ENCODE measurements at places on chromosomes 4 and X.

- peak; percentile 23 for DNase-seq
Observed at GRCh38 chrX:144586756-144587155, 660.5 kb upstream of the SPANXN1 start.

GRCh38 chr4:32564626-32565025 is 1844.5 kb downstream of the PCDH7 start:
- no peak for DNase-seq

DNA sequence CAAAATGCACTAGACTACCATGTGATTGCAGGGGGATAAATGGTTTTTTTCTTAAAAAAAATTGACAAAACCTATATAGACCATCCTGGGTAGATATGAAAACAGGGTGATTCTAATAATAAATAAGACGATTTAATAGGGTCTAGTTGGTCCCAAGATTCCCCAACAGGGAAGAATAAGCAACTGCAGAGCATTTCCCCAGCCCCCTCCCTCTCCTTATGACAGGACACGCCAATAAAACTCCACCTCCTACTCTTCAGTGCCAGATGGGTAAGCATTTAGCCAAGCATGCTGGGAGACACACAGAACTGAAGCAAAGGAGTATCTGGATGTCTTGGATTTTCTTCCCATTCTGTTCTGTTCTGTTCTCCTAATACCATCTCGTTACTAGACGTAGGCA is at the start of gene BRS3:
BRS3 (plus strand) TSS at position 301 of the 400 bp plus-strand sequence. CDS start 168 bp downstream, outside the sequence.
- no peak for DNase-seq

- DNase-seq, result no peak
Observed at GRCh38 chr4:162874748-162875147, 291.9 kb downstream of the NAF1 start.

DNA sequence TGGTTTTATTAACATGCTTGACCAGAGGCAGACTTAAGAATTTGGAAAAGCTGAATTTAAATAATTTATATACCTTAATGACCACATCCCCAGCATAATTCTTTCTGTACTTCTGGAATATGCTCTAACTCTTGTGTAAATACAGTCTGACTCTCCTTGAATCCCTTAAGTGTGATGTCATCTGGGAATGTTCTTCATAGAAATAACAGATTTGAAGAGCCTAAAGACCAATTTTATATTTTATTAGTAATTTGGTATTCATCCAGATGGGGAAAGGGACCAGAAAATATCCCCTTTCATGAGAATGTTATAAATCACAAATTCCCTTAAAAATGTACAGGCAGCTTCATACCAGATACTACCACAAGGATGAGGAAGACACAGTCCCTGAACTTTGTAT is 58.3 kb downstream of the KCNIP4 start:
- no peak for DNase-seq

DNA sequence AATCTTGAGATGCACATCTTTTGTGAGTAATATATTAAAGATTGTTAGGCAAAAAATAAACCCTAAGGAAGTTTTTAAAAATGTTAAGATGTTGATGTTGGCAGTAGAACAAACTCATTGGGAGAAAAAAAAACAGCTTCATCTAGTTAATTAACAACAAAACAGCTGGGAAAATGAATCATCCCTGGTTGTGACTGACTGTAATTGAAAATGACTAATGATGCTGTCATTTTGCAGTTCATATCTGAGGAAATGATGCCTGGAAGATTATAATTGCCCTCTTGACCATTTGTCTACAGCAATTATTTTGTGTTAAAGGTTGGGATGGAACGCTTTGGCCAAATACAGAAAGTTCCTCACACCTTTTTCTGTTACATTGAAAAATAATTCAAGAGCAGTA is 760.4 kb upstream of the FTHL17 start:
- DNase-seq, result no peak

DNA sequence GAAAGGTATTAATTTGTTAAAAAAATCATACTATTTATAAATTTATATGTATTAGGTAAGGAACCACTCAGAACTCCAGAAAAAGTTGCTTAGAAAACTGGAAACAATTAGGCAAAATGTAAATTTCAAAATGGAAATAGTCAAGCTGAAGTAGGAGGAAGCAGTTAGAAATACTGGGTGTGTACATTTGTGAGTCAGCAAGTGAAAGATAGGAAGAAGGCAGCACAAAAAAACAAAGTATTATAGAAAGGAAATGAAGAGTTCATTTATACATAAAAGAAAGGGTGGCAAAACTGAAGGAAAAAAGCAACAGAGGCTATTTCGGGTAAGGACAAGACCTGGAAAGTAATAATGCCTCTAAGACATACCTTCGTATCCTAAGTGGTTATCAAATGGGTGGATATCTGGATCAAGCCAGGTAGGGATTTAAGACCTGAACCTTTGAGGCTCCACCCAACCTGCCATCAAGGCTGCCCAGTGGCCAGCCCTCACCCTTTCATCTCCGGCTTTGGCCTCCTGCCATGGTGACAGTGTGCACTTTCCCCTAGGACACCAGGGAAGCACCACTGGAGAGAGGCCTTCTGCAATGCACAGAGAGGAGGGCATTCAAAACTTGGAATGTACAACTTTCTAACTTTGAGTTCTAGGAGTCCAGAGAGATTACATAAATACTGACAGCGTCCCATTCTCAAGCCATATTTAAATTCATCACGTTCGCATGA is at the start of gene LRRC66:
LRRC66 (minus strand) TSS at position 428 of the 722 bp plus-strand sequence. CDS start 2,750 bp downstream, outside the sequence.
- DNase-seq, result no peak

DNA sequence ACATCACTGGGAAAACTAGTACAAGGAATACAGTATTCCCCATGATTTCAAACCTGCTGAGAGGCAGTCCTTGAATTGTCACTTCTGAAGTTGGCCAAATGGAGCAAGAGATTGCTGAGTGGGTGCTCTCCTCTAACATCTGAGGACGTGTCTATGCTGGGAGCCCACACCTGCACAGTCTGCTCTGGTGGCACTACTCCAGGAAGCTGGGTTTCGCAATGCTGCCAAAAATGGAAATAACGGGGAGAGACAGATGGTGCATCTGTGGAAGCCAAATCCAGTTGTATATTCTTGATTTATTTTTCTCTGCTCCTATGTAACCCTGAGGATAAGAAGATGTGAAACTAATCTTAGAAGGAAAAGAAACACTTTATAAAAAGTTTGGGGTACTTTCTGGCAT is 240.1 kb upstream of the CTSO start:
- DNase-seq, result no peak

GRCh38 chr4:146229406-146229805 is 15.1 kb downstream of the REELD1 start:
- no peak for DNase-seq

DNA sequence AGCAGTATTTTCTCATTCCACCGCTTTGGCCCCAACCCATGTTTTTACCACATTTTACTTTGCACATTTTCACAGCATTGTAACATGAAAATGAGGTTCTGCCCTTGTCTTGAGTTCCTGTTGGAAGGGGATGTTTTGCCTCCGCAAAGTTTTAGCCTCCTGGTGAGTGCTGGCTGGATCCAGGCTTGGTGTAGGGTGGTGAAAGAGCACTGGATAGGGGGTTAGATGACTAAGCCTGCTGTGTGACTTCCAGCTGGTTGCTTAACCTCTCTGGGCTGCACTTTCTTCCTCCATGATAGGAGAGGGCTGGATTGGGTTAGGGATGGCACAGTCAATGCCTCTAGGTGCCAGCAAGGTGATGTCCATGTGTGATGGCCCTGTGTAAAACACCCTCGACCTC is 28.9 kb downstream of the CYTL1 start:
- DNase-seq, result peak; percentile 86

- no peak for DNase-seq
Observed at GRCh38 chrX:19291086-19291485, 52.6 kb upstream of the PDHA1 start.

DNA sequence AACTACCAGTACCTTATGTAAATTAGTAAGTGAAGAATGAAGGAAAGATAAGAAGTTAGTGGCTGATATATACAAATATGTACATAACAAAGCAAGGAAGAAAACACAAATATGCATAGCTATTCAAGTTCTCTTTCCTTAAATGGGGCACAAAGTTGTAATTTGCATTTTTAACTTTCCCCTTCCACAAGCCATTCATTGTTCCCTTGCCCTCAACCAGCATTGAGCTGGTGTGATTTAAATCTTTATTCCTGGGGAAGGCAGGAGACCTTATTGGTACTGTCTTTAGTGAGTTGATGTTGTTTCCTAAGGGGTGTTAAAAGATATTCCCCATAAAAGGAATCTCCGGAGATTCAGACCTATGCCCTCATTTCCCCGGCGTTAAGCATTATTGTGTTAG is 735.3 kb downstream of the PCDH18 start:
- DNase-seq, result no peak

DNA sequence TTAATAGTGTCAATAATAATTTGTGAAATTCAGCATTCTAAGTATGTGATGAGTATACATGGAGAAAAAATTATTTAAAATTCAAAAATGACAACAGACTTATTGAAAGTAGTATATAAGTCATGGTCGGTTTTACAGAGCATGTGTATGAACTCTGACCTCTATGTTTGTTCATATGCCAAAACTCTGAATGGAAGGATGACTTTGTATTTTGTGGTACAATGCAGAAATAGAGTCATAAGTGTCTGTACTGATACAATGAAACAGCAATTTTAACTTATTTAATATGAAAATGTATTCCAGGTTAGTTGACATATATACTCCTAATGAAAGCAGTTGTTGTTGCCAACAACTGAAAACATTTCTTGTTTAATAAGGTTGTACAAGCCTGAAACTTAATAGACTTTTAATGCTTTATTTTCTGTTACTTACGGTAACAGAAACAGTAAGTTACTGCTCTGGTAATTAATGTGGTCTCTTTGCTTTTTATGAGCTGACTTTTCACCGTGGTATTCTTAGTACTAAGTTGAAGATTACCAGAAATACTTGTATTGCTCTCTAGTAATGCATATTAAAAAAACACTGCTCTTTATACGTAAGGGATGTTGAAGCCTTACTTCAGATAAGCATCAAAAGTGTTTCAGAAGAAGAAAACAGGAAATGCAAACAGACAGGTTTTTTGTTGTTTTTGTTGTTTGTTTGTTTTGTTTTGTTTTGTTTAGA is 1.9 kb downstream of the UBE2K start:
- DNase-seq, result no peak

- no peak for DNase-seq
Observed at GRCh38 chr4:186644311-186644638, 79.4 kb downstream of the FAT1 start.

- DNase-seq, result no peak
Observed at GRCh38 chr4:118939169-118939783, 50.6 kb downstream of the SYNPO2 start.

DNA sequence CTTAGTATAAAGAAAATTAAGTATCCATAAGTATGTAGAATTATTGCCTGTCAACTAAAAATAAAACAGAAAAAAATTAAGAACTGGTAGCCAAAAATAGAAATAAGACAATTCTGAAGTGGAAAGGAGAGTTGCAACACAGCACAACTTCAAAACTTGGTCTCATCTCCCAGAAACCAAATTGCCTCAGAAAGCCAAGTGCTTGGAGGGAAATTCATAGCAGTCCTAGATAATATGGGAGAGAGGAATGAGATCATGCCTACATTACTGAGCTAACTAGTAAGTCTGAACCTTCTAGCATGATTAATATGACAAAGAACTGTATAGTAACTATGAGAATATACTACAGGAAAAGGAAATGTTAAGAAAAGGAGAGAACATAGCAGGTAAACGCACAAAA is 256.5 kb downstream of the LDB2 start:
- DNase-seq, result peak; percentile 80

DNA sequence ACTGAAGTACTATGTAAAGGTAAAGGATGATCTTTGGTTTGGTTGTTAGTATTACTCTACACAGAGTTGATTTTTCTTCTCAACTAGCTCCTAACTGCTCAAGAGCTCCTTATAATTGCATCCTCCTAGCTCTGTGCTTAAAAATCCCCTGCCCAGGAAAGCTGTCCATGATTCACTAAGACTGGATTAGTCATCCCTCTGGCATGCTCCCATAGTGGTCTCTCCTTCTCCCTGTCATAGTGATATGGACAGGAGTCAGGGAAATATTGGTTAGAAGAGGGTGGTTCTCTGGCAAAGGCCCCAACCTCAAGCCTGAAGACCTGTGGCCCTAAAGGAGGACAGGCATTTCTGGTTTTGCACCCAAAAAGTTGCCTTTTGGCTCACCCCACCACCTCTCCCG is 242.3 kb upstream of the KCNIP4 start:
- peak; percentile 48 for DNase-seq

- DNase-seq, result no peak
Observed at GRCh38 chr4:1238676-1239000, 10.3 kb downstream of the CTBP1 start.

- no peak for DNase-seq
Observed at GRCh38 chr4:6453688-6453990, 18.8 kb downstream of the PPP2R2C start.

DNA sequence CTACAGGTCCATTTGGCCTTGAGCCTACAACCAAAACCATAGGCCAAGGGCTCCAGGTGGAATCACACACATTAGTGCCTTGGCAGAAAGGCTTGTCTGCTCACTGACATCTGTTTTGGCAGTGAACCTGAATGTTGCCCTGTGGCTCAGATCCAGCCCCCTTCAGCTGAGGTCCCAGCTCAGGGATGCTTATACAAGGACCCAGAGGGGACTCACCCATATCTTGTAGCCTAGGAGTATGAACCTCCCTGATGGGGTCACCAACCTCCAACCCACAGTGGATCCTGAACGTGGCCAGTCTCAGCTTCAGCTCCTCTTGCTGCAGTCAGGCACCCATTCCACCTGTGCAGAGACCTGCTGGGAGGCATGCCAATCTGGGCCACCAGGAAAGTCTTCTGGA is 50.8 kb upstream of the HMX1 start:
- no peak for DNase-seq

GRCh38 chr4:27770895-27771294 is 910.3 kb downstream of the STIM2 start:
- no peak for DNase-seq

GRCh38 chr4:89221167-89221867 is 86.3 kb downstream of the GPRIN3 start:
- peak; percentile 40 for DNase-seq

DNA sequence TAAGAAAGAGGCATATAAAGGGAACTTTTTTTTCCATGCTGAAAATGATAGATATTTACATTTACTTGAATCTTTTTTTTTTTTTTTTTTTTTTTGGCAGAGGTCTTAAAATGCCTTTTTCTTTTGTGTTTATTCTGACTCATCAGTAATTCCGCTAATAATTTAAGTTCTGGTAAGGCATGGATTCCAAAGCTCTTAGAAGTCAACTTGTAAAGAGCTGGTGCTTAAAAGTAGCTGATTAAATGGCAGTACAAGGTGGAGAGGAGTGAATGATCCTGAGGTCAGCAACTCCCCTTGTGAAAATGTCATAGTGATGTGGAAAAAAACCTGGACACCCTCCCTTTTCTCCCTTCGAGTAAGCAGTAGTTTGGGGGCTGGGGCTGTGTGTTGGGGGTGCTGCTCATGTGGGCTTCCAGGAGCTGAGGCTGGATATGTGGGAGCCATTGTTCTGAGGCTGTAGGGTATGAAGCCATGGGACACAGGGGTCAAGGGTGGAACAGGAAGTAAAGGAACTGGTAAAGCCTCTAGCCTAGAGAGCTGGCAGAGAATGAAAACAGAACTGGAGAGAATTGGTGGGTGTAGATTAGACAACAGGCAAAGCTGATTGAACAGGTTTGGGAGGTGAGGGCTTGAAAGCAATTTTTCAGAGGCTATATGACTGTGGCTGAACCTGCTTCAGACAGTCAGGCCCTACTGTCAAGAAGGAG is 41.0 kb upstream of the PITX2 start:
- DNase-seq, result peak; percentile 74
